Omental fat pad (tissue), 4 donors: ENCODE measurements at places on chromosomes 16 and 17.

- DNase-seq, result no peak
Measured at GRCh38 chr17:1996800-1997288, 28.3 kb downstream of the RTN4RL1 start.

- no peak for DNase-seq
Measured at GRCh38 chr17:64186171-64187092, 56.5 kb upstream of the ERN1 start.

GRCh38 chr16:29674188-29674587 is 4.8 kb upstream of the QPRT start:
- DNase-seq, result no peak

DNA sequence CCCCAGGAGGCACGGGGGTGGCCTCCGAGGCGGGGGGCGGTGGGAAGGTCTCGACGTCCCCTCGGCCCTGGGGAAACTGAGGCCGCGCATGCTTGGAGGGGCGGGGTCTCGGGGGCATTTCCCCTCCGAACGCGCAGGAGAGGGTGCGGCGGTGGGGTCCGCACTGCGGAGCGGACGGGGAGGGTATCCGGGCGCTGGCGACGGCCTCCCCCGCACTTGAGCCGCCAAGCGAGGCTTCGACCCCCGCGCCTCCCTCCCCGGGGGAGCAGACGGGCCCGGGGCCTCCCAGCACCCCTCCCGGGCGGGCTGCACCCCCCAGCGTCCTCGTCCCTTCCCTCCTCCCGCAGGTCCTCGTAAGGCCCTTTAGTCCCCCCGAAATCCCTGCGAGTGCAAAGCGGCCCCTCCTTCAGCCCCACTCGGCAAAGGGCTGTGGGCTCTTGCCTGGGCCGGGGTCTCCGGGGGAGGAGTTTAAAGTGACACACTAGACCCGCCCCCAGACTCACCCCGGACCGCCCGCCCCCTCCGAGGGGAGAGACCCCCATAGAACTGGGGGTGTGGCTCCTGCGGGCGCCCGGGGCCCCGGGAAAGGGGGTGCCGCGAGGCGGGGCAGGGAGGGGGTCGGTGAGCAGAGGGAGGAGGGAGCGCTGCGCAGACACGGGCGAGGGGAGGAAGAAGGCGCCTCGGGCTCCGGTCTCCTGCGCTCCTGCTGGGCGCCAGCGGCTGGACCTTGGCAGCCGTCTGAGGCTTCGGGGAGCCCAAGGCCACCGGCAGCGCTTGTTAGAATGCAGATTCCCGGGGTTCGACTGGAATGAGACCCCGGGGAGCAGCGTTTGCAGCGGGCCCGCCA is 632 bp downstream of the BAIAP3 start:
- DNase-seq, result no peak

DNA sequence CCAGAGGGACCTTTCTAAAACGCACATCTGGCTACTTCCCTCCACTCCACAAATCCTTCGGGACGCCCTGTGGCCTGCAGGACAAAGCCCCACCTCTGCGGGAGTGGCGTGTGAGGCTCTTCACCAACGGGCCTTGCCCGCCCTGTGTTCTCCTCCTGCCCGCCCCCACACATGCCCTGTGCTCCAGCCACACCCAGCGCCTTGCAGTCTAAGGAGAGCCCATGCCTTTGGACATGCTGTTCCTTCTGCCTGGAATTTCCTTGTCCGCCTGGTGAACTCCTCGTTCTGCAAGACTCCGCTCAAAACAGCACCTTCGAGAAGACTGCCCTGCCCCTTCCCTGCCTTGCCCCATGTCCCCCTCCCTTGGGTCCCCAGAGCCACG is 7.4 kb downstream of the ELOB start:
- no peak for DNase-seq

- no peak for DNase-seq
Measured at GRCh38 chr17:28641579-28641978, 3.4 kb downstream of the BLTP2 start.

GRCh38 chr16:16021020-16021419 is 71.6 kb downstream of the ABCC1 start:
- no peak for DNase-seq

- no peak for DNase-seq
Measured at GRCh38 chr16:2089706-2090480, 42.1 kb downstream of the TSC2 start.

DNA sequence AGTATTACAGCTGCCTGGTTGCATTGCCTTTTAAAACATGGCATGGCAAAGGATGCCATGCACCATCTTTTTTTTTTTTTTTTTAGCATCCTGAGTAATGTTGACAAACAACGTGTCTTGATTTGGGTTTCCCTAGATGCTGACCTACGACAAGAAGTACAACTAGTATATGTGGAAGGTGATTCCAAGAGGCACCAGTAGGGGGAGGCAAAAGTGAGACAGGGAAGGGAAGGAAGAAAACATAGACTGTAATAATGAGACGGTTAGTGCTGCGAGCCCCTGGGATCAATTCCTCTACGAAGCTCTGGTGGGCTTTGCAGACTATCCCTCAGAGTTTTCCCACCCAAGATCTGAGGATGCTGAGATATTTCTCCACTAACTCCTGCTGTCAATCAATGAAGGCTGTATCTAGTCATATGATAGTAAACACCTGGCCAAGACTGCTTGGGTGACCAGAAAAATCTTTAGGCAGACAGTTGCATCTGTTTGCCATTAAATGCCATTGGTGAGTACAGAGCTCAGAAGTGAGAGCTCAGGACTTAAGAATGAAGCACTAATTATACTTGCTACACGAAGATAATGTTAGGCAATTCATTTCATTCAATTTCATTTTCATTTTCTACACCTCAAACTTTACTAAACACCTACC is 458.6 kb upstream of the GOT2 start:
- DNase-seq, result no peak

DNA sequence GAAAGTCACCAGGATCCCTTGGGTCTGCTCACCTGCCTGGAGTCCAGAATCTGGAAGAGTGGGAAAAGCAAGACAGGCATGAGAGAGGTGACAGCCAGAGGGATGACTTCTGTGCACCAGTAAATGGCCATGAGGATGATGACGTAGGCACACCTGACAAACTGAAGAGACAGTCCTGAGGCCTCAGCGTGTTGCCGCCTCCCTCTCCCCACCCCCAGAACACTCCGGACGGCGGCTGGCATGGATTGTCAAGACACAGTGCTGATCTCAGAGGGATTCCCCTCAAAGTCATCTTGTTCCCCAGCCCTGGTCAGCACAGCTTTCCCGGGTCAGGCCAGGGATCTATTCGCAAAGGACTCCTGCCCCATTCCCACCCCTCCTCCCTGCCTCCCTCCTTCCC is 6.2 kb downstream of the SLC13A5 start:
- no peak for DNase-seq

GRCh38 chr17:82113941-82114340 is 15.9 kb upstream of the FASN start:
- no peak for DNase-seq

GRCh38 chr16:23058576-23058975 is 90.7 kb downstream of the USP31 start:
- DNase-seq, result no peak

DNA sequence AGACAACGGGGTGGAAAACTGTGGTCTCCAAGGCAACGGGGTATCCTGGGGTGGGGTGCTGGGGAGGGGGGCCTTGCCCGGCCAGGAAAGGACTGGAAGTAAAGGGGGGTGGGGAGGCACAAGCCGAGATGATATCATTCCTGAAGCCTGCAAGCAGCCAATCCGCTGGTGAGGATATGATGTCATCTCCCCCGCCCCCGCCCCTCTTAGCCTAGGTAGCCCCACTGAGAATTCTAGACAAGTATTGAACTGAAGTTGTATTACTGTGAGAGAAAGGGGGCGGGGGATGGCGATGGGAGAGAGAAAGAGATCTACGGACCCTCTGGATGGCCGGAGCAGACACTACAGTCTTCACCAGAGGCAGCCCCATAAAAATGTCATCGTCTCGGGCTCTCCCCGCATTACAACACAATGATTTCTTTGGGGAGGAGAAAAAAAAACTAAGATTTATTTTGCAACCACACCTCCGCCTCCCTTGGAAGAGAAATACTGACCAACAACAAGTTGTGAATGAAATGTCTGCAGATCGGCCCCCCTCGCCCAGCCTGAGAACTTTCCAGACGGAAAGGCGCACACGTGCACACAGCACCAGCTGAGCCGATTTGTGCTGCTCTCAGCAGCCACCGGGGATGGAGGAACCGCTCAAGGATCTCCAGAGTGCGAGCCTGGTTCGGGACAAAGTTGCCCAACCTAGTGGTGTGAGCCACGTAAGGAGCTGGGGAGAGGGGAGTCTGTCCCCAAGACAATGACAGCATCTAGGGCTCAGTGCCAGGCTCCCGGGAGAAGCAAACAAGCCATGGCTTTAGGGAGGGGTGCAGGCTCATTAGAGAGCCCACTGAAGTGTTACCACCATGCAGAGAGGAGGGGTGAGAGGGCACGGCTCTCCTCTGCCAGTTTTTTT is 222.1 kb downstream of the SOX9 start:
- DNase-seq, result no peak

GRCh38 chr17:8019665-8020650 is 17.5 kb downstream of the GUCY2D start:
- DNase-seq, result no peak

- DNase-seq, result no peak
Measured at GRCh38 chr16:15575293-15576049, 67.5 kb downstream of the MARF1 start.

- DNase-seq, result no peak
Measured at GRCh38 chr16:69613378-69614154, 47.8 kb downstream of the NFAT5 start.

- no peak for DNase-seq
Measured at GRCh38 chr17:10633738-10634379, 23.2 kb downstream of the MYH3 start.

- no peak for DNase-seq
Measured at GRCh38 chr16:76294396-76295214, 17.4 kb downstream of the CNTNAP4 start.

DNA sequence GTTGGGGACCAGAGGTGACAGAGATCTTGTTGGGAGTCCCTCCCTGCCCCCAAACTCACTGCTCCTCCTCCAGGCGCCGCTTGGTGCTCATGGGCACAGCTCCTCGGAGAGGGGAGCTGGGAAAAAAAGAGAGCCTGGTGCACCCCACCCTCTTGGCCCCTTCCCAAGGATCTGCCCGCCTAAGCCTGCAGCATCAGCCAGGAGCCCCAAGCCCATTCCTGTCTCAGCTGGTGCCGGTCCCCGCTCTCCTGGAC is 400 bp downstream of the HCFC1R1 start:
- DNase-seq, result peak; percentile 35

DNA sequence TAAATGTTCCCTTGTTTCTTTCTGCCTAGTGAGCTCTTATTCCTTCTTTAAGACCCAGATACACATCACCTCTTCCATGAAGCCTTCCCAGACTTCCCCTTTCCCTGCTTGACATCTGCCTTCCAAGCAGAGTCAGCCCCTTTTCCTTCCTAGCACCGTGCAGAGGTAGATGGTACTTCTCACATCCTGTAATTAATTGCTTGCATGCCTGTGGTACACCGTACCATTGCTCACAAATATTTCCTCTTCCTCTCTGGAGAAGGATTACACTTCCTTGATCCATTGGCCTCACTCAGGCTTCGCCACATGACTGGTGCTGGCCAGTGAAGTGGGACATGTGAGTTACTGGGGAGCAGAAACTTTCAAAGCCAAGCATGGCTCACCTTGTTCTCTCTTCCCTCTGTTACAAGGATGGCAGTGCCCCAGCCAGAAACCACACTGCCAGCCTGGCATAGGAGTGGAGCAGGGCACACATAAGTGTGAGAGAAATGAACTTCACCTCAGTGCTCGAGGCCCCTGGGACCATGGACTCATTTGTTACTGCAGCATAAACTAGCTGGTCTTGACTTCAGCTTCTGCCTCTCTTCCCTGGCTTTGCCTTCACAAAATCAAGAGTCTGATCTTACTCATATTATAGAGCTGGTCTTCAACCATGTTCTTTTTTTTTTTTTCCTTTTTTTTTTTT is 44.0 kb downstream of the SOST start:
- DNase-seq, result no peak

- DNase-seq, result no peak
Measured at GRCh38 chr16:12425134-12425941, 378.3 kb downstream of the CPPED1 start.

DNA sequence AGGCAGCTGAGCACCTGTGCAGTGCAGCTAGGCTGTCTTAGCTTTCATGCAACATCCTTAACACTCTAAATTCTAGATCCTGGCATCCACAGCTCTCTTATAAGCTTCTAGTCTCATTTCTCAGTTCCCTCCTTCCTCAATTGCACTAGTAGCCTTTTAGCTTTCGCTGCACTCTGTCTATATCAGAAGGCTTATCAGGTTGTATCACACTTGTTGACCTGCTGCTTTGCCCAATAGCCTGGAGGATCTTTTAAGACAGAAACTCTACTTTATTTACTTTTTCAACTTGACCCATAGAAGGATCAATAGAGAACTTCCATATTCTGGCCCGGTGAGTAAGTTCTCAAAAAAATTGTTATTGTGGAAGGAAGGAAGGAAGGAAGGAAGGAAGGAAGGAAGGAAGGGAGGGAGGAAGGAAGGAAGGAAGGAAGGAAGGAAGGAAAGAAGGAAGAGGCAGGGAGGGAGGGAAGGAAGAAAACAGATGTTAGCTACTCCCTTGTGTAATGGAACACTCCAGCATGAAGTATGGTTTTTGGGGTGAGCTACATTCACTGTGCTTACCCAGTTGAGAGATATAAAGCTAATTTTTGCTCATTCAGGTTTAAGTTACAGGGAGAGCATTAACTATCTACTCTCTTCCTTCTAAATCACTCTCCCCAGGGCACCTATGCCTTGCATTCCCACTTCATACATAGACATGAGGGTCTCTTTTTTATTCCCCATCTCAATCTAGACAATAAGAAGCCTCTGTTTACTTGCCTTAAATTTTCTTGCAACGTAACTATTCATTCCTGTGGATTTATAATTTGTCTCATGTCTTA is 361.1 kb downstream of the SHISA9 start:
- DNase-seq, result no peak

GRCh38 chr17:69503711-69504110 is 89.2 kb downstream of the MAP2K6 start:
- no peak for DNase-seq

- DNase-seq, result no peak
Measured at GRCh38 chr17:63987221-63988126, 10.7 kb upstream of the PRR29 start.

DNA sequence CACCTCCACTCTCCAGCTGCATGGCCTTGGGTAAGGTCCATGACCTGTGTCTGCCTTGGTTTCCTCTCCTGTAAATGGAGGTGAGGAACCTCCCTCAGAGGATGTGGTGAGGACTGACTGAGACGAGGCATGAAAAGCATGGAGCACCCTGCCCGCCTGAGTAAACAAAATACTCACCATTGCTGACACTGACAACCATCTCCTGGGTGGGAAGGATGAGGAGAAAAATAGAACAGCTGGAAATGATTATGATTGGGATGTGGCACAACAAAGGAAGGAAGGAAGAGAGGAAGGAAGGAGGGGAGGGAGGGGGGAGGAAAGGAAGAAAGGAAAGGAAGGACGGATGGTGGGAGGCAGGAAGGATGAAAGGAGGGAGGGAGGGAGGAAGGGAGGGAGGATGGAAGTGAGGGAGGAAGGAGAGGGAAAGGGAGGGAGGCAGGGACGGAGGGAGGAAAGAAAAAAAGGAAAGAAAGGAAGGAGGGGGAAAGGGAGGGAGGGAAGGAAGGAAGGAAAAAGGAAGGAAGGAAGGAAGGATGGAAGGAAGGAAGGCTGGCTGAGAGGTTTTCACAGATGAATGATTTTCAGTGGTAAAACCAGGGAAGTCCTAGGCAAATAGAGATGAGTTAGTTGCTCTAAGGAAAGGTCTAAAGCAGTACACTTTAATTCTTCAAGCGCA is 276.5 kb upstream of the XYLT1 start:
- no peak for DNase-seq
